NCI-H460 (cell line): ENCODE measurements at places on chromosomes 1 and 21.

DNA sequence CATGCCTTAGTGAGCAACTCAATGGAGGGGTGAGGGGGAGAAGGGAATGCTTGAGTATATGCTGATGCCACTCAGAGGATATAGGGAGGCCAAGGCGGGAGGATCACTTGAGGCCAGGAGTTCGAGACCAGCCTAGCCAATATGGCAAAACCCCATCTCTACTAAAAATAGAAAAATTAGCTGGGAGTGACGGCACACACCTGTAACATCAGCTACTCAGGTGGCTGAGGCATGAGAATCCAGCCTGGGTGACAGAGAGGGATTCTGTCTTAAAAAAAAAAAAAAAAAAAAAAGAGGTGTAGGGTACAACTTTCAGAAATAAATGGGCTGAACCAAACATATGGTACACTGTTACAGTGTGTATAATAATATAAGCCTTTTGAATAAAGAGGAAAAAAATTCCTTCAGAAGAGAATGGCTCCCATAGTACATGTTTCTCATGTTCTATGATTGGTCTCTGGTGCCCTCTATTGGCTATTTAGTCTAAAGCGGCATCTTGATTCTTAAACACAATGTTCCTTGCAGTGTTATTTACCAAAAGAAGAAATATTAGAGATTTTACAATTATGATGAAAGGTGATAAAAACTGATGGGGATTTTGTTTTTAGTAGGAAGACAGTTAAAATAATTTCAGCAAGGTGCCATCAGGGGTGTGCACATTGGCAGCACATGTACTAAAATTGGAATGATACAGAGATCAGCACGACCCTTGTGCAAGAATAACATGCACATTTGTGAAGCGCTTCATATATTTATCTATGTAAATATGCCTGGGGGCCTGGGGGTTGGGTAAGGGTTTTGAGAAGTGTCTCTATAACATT, 109.8 kb downstream of the PATJ start:
- DNase-seq: peak; percentile 62

DNA sequence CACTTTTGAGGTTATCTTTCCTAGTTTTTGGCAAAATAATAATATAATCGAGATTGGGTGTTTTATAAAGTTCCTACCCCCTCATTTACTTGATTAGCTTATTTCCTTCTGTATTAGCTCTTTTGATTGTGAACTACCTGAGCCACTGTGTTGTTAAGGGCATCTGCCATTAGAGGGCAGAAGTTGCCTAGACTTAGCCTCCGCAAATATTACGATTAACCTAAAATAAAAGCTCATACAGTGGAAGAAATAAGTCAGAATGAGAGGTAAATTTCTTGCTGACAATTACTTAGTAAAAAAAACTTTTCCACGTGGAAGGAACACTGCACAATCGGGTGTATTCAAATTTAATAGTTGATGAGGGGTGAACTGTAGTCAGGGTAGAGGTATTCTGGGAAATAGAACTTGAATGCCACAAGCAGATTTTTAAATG, 2.3 kb downstream of the H3-3A start:
- peak; percentile 64 for DNase-seq

DNA sequence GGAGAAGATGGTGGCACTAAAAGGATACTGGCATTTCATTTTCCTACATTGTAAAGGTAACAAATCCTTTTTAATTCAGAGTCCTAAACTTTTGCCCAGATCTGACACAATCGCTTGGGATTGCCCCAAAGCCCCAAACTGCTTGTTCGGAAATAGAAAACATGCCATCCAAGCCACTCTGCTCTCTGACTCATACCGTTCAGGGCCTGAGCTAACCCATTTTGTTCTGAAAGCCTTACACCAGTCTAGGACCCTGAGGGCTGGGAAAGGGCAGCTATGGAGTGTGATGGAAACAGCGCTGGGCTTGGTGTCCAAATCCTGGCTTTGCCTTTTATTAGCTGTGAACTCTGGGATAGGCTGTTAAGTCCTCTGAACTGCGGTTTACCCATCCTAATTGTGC, 159.4 kb upstream of the UBE2U start:
- DNase-seq: no peak

GRCh38 chr1:88683541-88684481, at the start of gene PKN2:
PKN2 (plus strand) TSS chr1:88684273; CDS start chr1:88684581, 308 bp downstream.
- DNase-seq: peak; percentile 95

DNA sequence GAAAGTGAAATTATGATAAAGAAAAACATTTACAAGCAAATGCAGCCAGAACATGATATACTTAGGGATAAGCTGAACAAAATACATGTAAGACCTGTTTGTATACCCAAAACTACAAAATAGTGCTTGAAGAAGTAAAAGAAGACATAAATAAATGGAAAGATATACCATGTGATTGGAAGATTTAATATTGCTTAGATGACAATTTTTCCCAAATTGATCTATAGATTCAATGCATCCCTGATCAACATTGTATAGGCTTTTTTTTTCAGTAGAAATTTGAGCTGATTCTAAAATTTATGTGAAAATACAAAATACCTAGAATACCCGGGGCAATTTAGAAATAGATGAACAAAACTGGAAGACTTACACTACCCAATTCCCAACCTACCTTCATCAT, 76.4 kb downstream of the GABPA start:
- no peak for DNase-seq

DNA sequence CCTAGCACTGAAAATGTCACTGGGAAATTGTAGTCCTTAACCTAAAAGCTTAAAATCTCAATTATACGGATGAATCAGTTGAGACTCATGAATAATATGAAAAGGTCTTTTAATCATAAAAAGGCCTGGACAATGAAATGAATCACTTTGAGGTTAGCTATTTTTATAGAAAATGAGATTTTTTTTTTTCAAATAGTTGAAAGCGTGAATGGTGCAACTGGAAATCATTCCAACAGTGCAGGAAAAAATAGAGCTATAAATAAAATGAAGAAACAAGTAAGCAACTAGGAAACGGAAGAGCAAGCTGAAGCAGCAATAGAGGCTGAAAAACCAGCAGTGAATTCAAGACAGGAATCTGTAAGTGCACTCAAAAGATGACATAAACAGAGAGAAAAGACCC, 142.9 kb downstream of the BACH1 start:
- DNase-seq: no peak

DNA sequence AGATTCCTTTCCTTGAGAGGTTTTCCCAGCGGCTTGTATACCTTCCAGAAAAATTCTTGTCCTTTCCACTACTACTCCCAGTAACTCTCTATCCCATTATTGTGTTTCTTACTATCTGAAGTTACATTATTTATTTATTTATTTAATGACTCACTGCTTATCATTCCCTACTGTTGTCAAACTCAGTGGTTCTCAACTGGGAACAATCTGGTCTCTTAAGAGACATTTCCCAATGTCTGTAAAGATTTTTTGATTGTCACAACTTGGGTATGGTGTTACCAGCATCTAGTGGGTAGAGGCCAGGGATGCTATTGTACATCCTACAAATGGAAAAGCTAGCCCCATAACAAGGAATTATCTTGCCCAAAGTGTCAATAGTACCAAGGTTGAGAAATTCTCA, 771.5 kb upstream of the ADGRL2 start:
- no peak for DNase-seq

- DNase-seq: no peak
These were observed 117.7 kb upstream of the ETS2 start for GRCh38 chr21:38688068-38688467.

DNA sequence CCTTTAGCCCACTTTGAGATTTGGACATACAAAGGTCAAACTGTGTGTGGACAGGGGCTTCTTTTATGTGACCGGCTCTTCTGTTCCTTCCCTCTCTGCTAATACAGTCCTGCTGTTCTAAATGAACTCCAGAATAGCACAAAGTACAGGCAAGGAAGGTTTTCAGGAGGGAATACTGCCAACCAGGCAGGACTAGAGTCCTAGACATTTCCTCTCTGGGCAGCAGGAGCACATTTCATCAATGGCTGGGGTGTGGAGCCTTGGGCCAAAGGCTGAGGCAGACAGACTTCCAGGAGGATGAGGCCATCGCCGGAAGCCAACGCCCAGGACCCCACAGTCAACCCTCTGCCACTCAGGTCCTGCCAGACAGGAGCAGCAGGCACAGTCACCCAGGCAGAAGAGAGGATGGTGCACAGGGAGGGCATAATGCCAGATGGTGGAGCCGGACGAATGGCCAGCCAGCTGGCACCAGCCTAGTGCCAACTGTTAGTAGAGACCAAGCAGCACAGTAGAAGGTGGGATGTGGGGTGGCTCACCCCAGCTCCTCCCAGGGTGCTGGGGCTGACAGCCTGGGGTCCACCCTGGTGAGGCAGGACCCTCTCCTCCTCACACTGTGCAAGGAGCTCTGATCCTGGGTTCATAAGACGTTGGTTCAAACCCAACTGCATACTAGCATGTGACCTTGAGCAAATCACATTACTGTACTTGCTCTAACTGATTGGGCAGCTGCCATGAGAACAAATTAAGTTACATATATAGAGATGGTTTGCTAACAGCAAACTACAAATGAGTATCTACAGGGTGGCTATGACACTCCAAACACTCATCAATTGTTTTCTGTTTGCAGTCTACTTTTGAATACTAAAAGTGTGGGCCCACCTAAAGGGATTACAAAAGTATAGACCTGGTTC, 410.7 kb downstream of the SIPA1L2 start:
- no peak for DNase-seq

DNA sequence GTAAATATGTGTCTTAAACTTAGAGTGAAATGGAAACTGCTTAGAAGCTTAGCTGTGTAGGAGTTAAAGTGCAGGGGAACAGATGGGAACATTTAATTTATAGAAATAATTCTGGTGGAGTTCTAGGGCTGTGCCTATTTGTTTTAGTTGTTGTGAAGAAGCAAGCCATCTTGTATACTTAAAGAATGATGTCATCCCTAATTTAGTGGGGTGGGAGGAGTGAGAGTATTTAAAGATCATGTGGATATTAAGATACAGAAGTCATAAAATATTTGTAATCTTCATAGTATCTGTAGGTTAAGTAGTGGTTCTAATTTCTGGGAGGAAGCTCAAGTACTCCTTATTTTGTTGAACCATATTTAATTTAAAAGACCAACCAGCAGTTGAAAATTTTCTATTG, 41.5 kb downstream of the BACH1 start:
- no peak for DNase-seq

DNA sequence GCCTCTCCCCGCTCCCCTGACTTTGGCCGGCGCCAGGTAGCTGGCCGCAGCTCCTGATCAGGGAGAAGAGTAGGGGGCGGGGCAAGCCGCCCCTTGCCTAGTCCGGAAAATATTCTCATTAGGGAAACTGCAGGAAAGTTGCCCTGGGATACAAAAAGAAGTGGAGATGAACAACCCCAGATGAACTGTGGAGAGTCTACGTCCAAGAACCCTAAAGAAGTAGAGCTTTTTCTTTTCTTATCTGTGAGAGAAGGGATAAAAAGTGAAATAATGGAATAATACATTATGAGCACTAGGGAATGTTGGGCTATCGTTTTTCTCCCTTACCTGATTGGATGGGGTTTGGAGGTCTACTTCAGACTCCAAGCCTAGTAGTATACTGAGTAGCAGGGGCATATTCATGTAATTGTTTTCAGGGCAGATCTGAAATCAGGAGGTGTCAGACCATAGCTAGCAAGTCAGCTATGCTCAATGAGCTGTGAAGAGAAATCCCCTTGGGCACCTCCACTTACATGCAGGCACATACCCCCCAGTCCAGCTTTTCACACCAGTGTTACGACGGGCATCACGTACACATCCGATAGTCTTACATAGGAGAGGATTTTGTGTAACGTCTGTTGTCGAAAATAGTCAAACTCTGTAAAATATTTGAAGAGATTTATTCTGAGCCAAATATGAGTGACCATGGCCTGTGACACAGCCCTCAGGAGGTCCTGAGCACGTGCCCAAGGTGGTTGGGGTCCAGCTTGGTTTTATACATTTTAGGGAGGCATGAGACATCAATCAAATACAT, 1.7 kb upstream of the DUSP10 start:
- DNase-seq: no peak

GRCh38 chr1:21843996-21844395, 31.9 kb downstream of the LDLRAD2 start:
- no peak for DNase-seq

DNA sequence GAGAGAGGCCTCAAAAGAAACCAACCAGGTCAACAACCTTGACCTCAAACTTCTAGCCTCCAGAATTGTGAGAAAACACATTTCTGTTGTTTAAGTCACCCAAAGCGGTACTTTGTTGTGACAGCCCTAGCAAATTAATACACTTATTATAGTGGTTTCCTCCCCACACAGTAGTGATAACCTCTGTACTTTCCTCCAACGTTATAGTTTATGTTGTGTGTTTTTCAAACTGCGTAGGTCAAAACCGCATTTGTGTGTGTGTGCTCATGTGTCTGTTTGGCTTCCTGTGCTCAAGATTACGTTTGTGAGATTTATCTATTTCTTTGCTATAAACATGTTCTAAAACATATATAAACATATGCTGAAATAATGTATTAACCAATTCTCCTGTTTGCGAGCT, 667.8 kb upstream of the USP24 start:
- DNase-seq: no peak

- no peak for DNase-seq
These were observed 153.2 kb downstream of the PRDM16 start for GRCh38 chr1:3222042-3222692.

GRCh38 chr1:21607549-21608529, 61.3 kb downstream of the RAP1GAP start:
- DNase-seq: peak; percentile 85

DNA sequence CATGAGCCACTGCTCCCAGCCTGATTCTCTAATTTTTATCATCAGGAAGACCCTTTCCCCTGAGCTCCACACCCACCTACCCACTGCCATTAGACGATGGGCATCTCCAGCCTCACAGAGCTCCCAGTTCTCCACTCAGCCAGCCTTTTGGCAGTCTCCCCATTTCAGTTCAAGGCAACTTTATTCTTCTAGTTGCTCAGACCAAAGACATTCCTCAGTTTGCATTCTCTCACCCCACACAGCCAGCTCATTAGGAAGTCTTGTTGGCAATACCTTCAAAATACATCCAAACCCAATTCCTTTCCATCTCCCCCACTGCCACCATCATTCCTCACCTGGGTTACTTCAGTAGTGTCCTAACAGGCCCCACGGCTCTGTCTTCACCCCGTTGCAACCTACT, 53.4 kb upstream of the COX20 start:
- no peak for DNase-seq
